Activated CD8-positive, alpha-beta T cell treated with anti-CD3 and anti-CD28 coated beads, Interleukin-2, amount 10 ng/mL, durations not matched to agents 7 days and 5 days (primary cell): ENCODE measurements at places on chromosomes 3 and 15. TPM values are rescaled to one million over a fixed set of nuclear protein-coding genes. Genes with fewer than 3 reads are reported as not detected.

The THSD4 gene
- not detected for total RNA-seq

DNA sequence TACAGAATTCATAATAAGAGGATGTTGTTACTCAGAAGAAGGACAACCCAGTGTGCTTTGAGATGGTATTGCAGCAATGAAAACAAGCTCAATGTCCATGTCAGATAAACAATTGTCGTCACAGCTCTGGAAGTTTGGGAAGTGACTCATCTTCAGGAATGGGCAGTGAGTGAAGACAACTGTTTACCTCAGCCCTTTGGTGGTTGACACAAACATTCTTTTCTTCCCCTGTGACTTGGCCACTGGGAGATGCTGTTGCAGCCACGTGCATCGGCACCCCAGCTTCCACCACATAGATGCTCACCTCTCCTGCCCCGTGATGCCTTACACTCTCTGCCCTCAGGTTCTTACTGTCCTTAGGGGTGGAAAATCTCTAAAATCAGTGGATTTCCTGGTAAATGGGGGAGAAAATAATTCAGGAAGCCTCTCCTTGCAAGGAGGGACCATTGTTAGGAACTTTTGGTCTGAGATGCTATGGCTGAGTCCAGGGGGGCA lies 114.1 kb upstream of the GALNT15 start:
- no peak for DNase-seq

The SPATA12 gene
- total RNA-seq = not detected

The TIMMDC1 gene
- 79.8 TPM for total RNA-seq

DNA sequence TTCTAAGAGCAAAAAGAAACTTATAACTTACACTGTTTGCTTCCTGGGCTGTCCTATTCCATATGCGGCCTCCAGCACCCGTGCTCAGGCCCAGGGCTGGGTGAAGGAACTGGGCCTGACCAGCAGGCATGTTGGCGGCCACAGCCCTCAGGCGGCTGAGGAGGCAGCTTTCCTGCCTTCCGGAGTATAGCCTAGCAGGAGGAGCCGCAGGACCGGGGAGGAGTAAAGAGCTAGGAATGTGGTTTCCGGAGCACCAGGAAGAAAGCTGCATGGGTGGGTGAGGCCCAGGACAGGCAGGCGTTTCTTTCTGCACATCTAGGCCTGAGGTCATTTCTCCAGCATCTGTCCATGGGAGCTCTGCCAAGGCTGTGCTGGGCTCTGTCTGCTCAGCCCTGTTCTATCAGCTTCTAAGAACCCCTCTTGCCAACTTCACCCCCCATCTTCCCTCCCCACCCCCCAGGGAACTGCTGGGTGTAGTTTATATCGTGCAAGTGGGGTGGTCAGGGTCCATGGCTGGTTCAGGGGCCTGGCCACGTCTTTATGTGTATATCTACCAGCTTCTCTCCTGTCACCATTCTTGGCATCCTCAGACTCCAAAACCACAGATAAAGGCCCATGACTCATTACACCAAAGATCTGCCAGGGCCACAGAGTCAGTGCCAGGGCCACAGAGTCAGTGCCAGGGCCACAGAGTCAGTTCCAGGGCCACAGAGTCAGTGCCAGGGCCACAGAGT lies 7.8 kb upstream of the KIF7 start:
- DNase-seq = no peak

The SI gene
- total RNA-seq = not detected

DNA sequence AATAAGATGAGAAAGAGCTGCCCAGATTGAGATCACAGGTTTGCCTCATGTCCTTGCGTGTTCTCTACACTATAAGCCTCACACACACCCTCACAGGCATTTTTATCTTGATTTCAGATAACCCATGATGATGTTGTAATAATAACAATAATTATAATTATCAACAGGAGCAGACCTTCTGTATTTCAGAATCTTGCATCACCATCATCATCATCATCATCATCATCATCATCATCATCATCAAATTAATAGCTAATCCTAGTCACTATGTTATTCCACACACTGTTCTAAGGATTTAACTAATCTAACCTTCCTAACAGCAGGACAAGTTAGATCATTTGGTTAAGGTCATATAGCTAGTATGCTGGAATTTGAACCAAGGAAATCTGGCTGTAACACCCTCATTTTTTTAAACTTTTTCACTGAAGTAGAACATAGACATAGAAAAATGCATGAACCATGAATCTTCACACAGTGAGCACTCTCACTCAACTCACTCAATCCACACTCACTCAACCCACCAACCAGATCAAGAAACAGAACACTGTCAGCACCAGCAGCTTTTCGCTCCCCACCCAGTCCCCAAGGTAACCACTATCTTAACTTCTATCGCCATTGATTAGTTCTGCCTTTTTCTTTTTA lies 1.8 kb upstream of the SH2D7 start:
- DNase-seq = no peak

GRCh38 chr3:55588146-55588765 lies 101.2 kb upstream of the WNT5A start:
- no peak for DNase-seq

- DNase-seq = no peak
Measured at GRCh38 chr15:68405378-68406250, 26.3 kb downstream of the ITGA11 start.
